ENCODE measurements at places on chromosomes 12 and 14.

DNA sequence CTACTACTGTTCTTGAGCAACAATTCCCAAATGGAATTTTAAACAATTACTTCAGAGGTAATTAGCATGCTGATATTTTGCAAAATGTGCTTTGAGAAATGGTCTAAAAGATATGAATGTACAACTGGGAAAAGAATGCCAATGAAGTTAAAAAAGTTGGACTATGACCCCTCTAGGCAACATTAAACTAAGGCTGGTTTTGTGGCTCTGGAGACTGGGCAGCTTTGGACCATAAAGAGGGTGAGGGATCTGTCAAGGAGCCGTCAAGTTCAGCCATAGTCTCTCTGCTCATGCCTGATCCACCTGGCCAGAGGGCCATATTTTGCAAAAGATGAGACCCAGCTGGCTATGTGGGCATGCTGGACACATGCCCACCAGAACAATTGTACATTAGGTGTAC lies 38.8 kb downstream of the CMAS start:
- no peak for DNase-seq

DNA sequence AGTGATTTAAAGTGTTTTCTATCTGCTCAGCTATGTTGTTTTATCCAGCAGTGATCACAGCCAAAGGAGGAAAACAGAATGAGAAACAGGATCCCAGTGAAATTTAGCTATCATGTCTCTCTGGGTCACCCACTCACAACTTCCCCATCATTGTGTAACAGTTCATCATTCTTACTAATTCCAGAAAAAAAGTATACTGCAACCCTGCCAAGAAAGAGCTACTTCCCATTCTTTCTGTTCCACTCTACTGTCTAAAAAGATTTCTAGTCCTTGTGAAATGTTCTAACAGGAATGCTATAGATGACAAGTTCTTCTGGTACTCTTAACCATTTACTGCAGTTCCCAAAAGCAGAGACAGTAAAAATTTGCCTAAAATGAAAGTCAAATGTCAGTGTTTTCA lies 39.2 kb upstream of the CD163 start:
- no peak for DNase-seq

DNA sequence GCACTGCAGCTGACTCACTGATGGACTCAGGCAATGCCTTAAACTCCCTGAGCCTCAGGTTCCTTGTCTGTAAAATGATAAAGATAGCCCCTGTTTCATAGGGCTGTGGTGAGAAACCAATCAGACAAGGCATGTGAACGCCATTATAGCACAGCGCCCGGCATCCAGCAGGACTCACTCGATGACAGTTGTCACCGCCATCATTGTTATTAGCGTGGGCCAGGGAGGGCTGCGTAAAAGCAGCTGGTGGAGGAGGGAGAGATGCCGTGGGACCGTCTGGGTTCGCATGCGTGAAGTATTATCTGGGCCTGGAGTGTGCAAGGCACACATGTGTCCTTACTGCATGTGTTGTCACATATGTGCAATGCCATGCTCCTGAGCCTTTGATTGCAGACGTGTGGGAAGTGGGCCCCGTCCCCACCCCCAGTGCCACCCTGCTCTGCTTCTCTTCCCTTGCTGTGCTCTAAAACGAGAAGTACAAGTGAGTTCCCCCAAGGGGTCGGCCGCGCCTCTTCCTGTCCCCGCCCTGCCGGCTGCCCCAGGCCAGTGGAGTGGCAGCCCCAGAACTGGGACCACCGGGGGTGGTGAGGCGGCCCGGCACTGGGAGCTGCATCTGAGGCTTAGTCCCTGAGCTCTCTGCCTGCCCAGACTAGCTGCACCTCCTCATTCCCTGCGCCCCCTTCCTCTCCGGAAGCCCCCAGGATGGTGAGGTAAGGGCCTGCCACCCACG lies at the start of gene PTPN6:
TSS of gene PTPN6 (plus strand) at position 546 of the 730 bp plus-strand sequence. CDS start at position 703, 157 bp downstream.
- DNase-seq = no peak

DNA sequence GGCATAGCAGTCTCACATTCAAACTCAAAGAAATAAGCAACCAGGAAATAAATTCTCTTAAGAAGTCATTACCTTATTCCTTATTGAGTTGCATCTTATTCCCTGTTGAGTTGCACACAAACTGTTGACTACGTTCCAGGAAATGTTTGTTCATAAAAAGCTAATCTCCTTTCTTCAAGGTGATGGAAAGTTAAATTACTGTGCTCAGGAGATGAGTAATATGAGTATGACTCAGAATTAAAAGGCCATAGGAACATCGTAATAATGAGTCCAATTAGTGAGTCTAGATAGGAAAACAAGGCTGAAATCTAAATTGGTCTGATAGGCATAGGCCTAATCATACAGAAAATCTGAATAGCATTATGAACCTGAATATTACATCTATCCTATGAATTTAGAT lies 203.1 kb downstream of the SLC2A13 start:
- DNase-seq = no peak

- no peak for DNase-seq
These were observed 153.4 kb downstream of the BRMS1L start for GRCh38 chr14:35979531-35979930.

DNA sequence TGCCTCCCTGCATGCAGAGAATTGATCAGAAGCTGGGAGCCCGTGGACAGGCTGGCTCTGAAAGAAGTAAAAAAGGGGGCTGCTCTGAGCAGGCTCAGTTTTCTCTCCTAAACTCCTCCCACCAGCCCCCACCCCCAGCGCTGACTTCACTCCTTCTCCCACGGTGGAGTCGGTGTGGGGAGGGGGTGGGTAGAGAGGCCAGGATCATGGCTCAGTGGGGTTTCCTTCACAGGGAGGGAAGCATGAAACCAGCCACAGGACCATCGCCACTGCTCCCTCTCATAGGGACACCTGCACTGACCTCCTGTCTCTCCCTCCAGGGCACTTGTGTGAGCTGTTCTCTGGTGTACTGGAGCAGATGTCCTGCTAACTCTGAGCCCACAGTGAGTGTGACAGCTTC lies 78.9 kb downstream of the STAB2 start:
- DNase-seq = no peak

- DNase-seq = no peak
These were observed 105.5 kb upstream of the MYL2 start for GRCh38 chr12:111025792-111026430.

- no peak for DNase-seq
These were observed 19.3 kb downstream of the CCDC62 start for GRCh38 chr12:122793685-122794106.

Data from C1 segment of cervical spinal cord (tissue), 14 donors.